Suppressor macrophage treated with lipopolysaccharide for 4 hours (primary cell): ENCODE measurements at places on chromosomes 2 and 18.

GRCh38 chr2:129252781-129253460, 726.5 kb upstream of the RAB6C start:
- DNase-seq, result no peak

DNA sequence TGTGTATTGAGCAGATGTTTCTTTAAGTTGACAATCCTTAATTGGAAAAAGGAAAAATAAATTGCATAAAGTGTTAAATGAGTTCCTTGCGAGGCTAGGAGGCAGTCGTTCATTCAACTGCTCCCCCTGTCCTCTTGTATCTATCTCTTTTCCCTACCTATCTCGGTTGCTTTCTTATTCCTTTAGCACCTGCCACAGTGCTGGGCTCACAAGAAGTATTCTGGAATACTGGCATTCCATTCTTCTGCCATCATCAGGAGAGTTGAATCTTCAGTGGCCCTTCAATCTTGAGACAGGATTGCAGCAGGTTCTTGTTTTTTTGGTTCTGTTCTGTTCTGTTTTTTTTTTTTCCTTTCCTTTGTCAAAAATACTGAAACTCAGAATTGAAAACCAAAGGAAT, 143.1 kb upstream of the AQP4 start:
- no peak for DNase-seq

DNA sequence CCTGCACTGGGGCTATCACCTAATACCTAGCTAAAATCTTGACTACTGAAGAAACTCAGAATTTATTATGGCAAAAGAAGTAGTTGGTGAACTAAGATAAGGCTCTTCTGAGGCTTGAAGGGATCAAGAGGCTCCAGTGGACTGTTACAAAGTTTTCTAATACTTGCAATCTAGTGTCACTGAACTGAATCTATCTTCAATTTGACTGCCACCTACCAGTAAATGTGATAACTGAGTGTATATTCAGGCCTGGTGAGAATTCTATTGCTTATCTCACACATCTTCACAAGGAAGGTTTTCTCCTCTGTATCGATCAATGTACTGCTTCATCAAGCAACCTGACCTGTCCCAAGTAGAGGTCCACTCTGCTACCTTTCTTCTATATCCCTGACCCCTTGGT, 40.8 kb downstream of the DARS1 start:
- no peak for DNase-seq

- peak; percentile 25 for DNase-seq
These were observed 35.7 kb upstream of the TAF4B start for GRCh38 chr18:26190506-26190905.

GRCh38 chr2:25699216-25699615, 25.8 kb upstream of the DTNB start:
- no peak for DNase-seq

DNA sequence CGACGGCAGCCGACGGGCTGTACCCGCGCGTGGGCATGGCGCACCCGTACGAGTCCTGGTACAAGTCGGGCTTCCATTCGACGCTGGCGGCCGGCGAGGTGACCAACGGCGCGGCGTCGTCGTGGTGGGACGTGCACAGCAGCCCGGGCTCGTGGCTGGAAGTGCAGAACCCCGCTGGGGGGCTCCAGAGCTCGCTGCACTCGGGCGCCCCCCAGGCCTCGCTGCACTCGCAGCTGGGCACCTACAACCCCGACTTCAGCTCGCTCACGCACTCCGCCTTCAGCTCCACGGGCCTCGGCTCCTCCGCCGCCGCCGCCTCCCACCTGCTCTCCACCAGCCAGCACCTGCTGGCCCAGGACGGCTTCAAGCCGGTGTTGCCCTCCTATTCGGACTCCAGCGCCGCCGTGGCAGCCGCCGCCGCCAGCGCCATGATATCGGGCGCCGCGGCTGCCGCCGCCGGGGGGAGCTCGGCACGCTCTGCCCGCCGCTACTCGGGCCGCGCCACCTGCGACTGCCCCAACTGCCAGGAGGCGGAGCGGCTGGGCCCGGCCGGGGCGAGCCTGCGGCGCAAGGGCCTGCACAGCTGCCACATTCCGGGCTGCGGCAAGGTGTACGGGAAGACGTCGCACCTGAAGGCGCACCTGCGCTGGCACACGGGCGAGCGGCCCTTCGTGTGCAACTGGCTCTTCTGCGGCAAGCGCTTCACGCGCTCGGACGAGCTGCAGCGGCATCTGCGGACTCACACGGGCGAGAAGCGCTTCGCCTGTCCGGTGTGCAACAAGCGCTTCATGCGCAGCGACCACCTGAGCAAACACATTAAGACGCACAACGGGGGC, 2.0 kb downstream of the SP9 start:
- peak; percentile 52 for DNase-seq

GRCh38 chr2:28082131-28082530, 191.6 kb downstream of the BABAM2 start:
- DNase-seq, result no peak

DNA sequence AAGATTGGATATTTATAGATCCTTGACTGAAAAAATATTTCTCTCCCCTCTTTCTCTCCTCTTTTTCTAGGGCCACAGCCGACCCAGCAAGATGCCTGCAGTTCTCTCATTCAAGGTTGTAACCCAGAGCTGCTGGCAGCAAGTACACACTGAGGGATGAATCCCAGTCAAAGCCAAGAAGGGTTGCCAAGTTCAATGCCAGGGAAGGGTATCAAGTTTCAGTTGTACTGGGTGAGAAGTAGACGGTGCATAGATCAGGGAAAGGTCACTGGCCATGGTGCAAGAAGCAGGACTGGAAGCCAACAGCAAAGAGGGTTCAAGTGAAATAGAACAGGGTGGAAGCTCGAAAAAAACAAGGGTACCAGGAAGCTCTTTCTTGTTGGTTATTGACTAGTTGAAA, 170.2 kb downstream of the NRP2 start:
- DNase-seq, result no peak

DNA sequence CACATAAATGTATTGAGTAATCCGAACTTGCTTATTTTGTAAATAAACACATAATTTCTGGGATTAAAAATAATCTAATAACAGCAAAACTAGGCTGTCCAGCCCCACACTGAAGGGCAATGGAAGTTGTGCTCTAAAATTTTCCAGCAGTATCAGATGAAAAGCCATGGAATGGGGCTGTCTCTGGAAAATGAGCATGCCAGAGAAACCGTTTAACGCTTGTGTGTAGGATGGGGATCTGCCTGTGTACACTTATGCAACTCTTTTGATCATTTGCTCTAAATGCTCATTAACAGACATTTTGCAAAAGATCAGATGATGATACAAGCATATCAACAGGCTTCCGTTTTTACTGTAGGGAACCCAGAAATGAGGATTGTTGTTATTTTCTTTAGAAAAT, 177.6 kb downstream of the SLC8A1 start:
- DNase-seq, result no peak

GRCh38 chr18:78972930-78973331, 6.7 kb upstream of the SALL3 start:
- no peak for DNase-seq

DNA sequence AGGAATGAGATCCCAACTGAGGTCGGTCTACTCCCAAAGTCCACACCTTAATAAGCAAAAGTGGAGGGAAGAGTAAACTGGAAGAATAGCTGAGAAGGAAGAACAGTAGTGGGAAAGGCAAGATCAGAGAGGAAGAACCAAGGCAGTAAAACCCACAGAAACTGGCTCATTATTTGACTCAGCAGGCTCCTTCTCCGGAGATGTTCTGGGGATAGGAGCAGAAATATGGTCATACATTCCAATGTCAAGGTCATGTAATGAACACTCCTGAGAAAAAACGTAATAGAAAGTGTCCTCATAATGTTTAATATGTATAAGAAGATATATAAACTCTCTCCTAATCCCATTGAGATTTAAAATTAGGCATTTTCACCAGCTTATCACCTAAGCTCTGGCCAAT, 39.5 kb downstream of the STK39 start:
- DNase-seq, result no peak
